Psoas muscle (tissue), 8 donors: ENCODE measurements at places on chromosomes 5 and 9. TPM values are rescaled to one million over a fixed set of nuclear protein-coding genes. Genes with fewer than 3 reads are reported as not detected.

DNA sequence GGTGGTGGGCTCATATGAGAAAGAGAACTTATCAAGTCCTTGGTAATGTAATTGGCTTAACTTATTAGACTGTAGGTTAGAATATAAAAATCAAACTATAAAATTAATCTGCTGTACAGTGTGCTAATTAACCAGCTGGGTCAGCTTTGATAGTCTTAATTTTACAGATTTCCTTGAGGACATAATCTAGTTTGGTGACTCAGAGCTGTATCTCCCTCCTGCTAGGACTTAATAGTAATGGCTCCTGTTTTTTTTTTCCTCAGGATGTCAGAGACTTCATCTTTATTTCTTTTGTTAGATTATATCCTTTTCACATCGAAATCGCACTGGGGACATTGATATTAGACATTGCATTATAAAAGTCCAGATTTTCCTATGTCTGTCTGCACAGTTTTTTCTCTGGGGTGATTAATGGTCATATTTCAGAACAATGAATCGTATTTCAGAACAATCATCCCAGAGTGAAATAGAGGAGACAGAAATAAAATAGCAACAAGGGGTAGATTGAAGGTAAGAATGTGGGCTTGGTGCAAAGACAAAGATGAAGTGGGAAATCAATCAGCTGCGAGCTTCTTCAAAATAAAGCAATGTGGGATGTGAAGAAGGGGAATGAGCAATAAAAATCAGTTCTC is 346.4 kb upstream of the RIOK2 start:
- no peak for DNase-seq

The SPOUT1 gene
- total RNA-seq, result 33.0 TPM

- DNase-seq, result no peak
These were observed 142.9 kb upstream of the DAP start for GRCh38 chr5:10903786-10904560.

The EPB41L4A gene
- total RNA-seq, result 1.8 TPM

DNA sequence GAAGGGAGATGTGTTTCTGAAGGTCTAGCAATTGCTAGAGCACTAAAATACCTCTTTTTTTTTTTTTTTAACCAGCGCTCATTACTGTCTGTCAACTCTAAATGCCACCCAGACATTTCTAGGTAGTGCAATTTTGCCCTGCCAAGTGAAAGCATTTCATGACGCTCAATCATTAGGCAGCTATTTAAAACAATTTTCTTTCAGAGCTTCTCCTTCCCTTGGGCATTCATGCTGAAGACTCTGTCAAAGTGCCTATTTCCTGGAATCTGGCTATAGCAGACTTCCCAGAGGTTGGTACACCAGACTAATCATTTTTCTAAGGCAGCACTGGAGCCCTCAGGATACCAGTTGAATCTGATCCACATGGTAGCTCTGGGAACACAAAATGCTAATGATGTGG is 97.0 kb upstream of the ANKRD55 start:
- DNase-seq, result no peak

DNA sequence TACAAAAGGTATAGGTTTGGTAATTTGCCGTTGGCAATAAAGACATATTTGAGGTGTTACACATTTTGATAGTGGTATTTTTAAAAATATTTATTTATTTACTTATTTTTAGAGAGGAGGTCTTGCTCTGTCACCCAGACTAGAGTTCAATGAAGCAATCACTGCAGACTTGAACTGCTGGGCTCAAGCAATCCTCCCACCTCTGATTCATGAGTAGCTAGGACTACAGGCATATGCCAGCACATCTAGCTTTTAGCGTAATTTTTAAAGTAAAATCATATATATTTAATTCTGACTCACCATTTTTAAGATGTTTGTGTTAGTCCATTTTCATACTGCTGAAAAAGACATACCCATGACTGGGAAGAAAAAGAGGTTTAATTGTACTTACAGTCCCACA is 1974.3 kb downstream of the EFNA5 start:
- no peak for DNase-seq

GRCh38 chr5:143428738-143429420 is 25.4 kb upstream of the NR3C1 start:
- no peak for DNase-seq

The CNTLN gene
- 2.0 TPM for total RNA-seq

The GFI1B gene
- not detected for total RNA-seq

- DNase-seq, result no peak
These were observed 162.9 kb downstream of the TSSK1B start for GRCh38 chr5:113271745-113272454.

DNA sequence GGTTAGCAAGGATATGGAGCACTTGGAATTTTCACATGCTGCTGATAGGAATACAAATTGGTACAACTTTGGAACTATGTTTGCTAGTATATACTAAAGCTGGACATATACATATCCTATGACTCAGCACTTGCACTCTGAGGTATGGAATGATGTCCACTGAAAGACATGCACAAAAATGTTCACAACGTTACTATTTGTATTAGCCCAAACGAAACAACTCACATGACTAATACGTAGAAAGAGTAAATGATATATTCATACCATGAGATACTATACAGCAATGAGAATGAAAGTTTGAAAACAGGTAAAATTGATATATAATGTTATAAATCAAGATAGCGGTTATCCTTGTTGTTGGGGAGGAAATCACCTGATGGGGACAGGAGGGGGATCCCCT is 45.5 kb upstream of the CDC42SE2 start:
- DNase-seq, result no peak

The SPATA31A3 gene
- not detected for total RNA-seq

DNA sequence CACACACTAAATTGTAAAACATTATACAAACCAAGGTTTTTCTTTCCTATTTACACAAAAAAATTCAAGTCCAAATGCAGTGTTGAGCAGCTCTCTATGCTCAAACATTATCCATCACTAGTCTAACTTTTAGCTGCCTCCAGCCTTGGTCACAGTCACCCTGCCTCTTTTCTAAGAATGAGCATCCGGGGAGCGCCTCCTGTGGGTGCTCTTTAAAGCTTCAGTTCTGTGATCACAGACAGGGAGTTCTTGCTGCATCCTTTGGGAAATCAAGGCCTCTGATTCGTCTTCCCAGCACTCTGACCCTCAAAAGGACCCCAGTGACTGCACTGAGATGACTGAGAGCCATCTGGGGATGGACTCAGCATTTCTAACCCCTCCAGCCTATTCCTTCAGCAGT is 289.6 kb downstream of the SEC61B start:
- DNase-seq, result no peak

GRCh38 chr5:93299681-93300308 is 281.2 kb downstream of the NR2F1-AS1 start:
- DNase-seq, result no peak

- no peak for DNase-seq
These were observed 54.2 kb upstream of the IRX4 start for GRCh38 chr5:1936901-1937300.

GRCh38 chr9:133470988-133471387 is 7.9 kb downstream of the SLC2A6 start:
- no peak for DNase-seq

The TEX48 gene
- total RNA-seq, result not detected

GRCh38 chr5:3517348-3517747 is 78.3 kb upstream of the IRX1 start:
- no peak for DNase-seq

DNA sequence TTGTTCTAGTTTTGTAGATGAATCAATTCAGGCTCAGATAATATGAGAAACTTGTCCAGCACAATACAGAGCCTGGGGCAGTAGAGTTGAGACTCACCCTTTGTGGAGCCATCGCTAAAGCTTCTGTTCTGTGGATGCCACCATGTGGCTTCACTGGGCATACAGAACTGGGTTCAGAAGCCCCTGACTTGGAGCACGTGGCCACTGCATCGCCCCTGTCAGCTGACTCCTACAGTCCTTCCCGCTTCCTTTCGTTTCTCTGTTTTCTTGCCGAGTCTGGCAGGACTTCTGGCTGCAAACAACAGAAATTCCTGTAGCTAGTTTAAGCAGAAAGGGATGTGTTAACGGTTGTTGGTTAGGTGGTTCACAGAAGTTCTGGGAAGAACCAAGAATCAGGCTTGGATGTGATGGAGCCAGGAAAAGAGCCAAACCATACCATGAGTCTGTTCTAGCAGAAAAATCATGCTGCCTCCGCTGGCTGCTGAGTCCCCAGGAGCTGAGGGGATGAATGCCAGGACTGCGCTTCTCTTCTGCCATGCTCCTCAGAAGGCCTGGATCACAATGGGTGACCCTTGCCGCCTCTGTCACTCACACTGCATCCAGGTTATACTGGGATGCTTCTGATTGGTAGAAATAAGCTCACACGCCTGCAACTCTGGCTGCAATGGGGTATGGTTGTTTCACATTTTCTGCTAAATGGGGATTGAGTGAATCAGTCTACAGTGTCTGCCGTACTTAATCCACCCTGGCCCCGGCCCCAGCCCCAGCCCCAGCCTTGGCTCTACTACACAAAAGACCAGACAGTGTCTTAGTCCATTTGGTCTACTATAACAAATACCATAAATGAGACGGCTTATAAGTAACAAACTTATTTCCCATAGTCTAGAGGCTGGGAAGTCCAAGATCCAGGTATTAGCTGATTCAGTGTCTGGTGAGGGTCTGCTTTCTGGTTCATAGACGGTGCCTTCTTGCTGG is 262.5 kb downstream of the GOLPH3 start:
- no peak for DNase-seq

DNA sequence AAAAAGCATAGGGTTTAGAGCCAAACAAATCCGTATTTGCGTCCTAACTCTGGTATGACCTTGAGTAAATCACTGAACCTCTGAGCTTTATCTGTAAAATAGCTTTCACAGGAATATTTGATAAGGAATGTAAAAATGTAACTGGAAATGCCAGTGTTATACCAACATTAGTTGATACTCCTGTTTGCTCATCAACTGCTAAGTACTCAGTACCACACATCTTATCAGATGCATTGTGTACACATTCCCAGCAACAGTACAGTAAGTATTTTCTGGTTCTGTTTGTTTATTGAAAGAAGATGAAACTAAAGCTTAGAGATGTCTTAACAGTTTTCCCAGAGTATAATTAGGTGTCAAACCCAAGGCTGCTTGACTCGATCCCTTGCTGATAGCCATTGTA is 21.5 kb downstream of the SNAPC3 start:
- DNase-seq, result no peak

DNA sequence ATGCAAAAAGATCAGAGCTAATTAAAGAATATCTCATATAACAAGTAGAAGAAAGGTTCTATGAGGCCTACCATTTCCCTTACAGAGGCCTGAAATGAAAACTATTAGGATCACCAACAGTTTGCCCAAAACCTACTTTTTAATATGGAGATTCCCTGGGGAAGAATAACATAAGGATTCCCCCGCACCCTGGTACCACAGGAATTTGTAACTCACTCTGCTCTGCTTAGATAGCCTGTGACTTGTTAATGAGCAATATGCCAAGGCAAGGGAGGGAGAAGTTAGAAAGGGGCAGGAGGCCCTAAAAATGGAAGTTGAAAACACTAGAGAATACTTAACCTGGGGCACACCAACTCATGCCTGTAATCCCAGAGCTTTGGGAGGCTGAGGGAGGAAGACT is 107.0 kb downstream of the CDH6 start:
- DNase-seq, result no peak

The GPR150 gene
- not detected for total RNA-seq

DNA sequence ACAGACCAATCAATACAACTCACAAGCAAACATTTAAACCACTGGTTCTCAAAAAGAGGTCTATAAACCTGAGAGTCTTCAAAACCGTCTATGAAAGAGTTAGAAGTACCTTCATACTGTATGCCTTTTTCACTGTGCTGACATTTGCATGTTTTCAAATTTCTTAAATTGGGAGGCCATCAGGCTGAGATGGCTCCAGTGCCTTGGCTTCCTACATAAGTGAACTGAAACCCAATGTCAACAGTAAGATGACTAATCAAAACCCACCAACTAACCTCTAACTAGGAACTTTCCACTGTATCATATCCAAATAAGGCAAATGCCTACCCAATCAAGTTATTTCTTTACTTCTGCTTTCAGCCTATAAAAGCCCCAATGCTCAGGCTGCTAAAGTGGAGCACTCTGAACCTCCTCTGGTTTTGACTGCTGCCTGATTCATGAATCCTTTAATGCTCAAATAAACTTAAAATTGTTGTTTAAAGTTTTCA is 35.1 kb downstream of the FAM13B start:
- DNase-seq, result no peak
